ENCODE measurements at places on chromosomes 7 and 10.

GRCh38 chr7:151174246-151175046 is 7.0 kb upstream of the GBX1 start:
- DNase-seq, result no peak

GRCh38 chr7:25807086-25807611 is 344.8 kb upstream of the NFE2L3 start:
- DNase-seq, result no peak

DNA sequence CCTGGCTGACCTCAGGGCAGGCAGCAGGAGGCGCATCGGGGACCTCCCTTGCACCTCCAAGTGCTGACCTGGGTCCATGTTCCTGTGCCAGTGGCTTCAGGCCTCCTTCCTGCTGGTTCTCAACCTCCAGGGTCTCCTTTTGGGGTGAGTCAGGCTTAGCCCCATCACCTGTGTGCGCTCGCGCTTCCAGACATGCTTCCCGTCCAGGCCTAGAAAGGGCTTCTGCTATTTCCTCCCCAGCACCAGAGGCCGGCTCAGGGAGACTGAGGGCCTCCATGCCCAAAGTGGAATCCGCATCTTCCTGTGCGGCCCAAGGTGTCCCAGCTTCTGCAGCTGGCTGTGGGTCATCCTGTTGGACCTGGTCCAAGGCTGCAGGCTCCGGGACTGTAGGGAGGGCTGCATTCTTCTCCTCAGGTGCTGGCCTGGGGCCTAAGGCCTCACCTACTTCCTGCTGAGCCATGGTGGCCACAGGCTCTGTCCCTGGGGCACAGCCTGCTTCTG is 5.9 kb downstream of the NACAD start:
- no peak for DNase-seq

DNA sequence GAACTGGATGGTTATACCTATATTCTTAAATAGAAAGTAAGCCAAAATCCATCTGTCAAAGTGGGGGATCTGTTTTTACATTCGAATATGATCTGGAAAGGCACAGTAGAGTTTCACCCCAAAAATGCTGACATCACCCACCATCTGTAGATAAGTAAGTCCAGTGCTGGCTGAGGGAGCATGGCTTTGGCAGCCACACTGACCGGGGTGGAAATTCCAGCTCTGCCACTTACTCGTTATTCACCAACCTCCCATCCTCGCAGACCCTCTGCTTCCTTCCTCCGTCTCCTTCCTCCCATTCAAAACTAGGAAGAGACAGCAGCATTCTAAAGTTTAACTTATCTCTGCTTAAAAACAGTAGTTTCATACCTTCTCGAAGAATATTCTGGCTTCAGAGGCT is 84.9 kb upstream of the GATA3 start:
- DNase-seq, result no peak

GRCh38 chr10:24526085-24526649 is 197.5 kb downstream of the ARHGAP21 start:
- no peak for DNase-seq
